Activated naive CD4-positive, alpha-beta T cell treated with anti-CD3 and anti-CD28 coated beads for 36 hours (primary cell): ENCODE measurements at places on chromosomes 5 and 9. TPM values are rescaled to one million over a fixed set of nuclear protein-coding genes. Genes with fewer than 3 reads are reported as not detected.

PCSK5 gene
- 6.0 TPM for total RNA-seq

- no peak for DNase-seq
Observed at GRCh38 chr5:171493646-171494393, 74.4 kb downstream of the FGF18 start.

DNA sequence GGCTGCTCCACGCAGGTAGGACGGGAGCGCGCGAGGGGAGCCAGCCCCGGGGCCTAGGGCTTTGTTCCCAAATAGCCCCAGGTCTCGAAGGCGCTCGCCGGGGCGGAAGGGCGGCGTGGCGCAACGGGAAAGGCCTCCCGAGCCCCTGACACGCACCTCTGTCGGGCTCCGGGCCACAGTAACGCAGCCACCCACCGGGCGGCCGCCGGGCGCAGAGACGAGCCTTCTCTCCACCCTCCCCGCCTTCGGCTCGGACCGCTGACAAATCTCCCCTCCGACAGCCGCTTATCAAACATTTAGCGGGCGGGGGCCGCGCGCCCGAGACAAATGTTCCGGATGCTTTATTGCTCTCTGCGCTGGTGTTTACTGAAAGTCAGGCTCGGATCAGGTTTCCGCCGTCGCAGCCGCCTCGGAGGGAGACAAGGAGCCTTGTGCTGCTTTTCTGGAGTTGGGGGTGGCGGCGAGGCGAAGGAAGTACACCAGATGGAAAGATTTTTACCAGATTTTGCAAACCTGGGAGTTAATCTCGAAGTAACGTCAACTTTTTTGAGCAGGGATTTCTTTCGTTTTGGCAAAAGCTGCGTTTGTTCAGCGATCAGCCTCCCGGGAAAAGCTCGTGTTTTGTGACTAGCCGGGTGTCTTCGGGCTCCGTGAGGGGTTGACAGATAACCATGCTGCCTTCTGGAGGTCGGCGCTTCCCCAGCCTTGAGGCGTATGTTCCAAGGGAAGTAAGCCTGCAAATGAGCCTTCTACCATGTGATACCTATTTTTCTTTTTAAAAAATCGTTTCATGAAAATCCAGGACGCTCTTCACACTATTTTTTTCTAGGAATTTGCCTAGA is 950 bp downstream of the RGMB start:
- DNase-seq: peak; percentile 76

- no peak for DNase-seq
Observed at GRCh38 chr9:81259896-81260295, 429.5 kb downstream of the TLE1 start.

DNA sequence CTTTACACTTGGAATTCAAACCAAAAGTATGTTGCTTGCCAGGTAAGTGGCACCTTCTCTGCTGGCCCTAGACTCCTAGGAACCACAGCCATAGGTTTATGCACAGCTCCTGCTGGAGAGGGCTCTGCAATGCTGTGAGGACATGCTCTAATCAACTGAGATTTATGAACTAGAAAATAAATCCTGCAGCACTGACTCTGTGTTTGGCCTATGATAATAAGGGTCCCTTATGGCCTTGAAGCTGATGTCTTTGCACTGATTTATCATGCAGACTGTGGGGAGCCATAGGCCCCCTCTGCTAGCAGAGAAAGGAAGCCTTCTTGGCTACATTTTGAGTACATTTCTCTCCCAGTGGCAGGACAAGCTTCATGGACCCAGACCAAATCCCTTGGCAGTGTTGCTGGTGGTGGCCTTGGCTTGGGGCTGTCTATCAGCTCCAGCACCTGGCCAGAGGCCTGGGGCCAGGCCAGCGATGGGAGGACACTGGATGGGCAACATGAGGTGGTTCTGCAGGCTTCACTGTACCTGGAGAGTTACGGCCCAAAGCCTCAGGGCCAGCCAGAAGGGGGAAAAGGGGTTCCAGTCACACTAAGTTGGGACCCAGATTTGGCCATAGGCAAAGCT is 178.0 kb downstream of the SEMA6A start:
- no peak for DNase-seq

SPINK6 gene
- not detected for total RNA-seq

DNA sequence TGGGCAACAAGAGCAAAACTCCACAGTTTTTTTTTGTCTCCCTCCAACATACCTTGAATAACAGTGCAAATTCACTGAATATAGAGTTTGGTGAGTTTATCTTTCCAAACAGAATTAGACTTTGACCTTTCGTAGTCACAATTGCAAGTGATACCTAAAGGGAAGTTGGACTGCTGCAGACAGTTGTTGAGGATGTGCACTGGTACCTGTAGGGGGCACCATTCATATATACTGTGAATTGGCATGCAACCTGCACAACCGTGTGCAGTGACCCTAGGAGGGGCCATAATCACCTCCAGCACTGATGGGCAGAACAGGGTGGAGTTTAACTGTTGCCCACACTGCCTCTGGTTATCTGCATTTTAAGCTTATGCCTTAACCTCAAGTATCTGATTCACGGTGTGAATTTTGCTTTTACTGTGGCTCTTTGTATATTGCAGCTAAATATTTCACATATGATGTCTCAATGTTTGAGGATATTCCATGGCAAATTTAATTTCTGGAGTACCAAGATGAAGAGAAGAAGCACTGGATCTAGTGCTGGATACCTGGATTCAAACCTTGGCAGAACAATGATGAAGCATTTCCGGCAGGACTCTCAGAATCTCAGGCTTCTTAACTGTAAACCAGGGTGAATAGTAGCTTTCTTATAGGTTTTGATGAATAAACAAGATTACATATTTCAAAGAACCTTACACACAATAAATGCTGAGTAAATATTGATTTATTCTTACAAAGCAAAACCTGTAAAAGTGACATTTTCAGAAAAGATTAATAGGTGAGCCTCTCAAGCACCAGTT is 144.3 kb downstream of the ACTBL2 start:
- peak; percentile 31 for DNase-seq

GRCh38 chr5:68277431-68277830 is 61.9 kb downstream of the PIK3R1 start:
- no peak for DNase-seq

- peak; percentile 27 for DNase-seq
Observed at GRCh38 chr5:50415912-50416311, 25.2 kb downstream of the EMB start.

- DNase-seq: no peak
Observed at GRCh38 chr5:150065886-150066285, 20.5 kb downstream of the CSF1R start.

TMEFF1 gene
- 0.26 TPM for total RNA-seq

GRCh38 chr5:176781638-176782570 is 28.5 kb upstream of the UNC5A start:
- no peak for DNase-seq

HACD4 gene
- 1.1 TPM for total RNA-seq

TNIP1 gene
- 238 TPM for total RNA-seq

DOK3 gene
- total RNA-seq: 1.3 TPM

- DNase-seq: peak; percentile 62
Observed at GRCh38 chr9:15293804-15294316, 13.2 kb downstream of the TTC39B start.

PRRX2 gene
- 0.83 TPM for total RNA-seq

DNA sequence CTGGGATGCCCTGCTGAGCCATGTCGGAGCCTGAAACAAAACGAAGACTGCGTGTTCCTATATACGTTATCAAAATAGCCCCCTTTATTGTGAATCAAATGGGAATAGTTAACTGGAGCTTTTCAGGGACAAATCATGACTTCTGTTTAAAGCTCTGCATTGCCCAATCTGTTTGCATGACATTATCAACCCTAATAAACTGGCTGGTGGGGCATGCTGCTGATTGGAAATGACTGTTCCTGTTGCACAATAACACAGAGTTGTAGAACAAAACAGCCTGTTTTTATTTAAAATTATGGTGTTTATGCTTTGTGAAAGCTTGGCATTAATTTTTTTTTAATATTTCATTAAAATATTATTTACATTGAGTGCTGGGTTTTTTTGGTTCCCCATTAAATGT is 215.5 kb downstream of the TMEM167A start:
- no peak for DNase-seq

- DNase-seq: no peak
Observed at GRCh38 chr5:178429491-178430185, 160.6 kb downstream of the COL23A1 start.

PTPN3 gene
- total RNA-seq: 0.27 TPM

DNA sequence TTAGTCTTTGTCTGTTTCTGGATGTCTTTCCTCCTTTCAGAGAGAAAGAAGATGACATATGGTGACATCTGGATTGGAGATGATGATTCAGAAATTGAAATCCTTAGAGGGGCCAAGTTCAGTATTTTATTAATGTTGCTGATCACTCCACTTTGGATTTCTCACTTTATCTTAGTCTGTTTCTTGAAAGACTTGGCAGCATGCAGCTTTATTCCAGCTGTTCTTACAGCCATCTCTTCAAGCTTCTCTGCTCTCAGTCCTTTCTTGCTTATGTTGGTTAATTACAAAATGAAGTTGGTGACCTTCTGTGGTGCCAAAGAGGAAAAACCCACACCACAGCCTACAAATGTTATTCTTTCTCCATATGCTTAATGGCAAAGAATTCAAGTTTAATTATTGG is 62.1 kb downstream of the SNCAIP start:
- no peak for DNase-seq

DNA sequence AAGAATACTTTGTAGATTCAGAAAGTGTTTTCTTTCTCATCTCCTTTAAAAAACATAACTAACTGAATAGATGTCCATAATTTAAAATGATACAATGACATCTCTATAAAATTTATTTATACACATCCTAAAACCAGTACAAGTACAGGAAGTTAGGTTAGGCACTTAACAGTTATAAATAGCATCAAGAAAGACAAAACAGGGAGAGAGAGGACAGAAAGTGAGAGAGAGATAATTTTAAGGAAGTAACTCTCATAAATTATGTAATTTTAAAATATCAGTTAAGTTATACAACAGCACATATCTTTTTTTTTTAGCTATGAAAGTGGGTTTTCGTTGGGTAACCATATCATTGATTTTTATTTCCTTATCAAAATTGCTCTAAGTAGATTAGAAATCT is 1068.6 kb downstream of the TAF11L14 start:
- DNase-seq: no peak

DNA sequence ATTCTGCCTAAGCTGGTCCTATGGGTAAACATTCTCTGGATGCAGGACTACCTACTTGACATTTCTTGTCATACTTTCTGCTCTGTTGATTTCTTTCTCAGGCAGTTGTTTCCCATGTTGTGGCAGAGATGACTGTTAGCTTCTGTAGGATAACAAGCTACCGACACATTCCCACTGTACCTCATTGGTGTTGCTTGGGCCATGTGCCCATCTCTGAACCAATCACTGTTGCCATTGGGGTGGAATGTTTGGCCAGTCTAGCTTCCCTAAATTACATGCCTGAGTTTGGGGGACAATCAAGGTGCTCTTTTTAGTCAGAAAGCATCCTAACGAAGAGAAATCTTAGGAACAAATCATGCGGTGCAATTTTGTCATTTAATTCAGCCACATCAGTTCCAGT is 212.0 kb downstream of the KDM4C start:
- no peak for DNase-seq

DNA sequence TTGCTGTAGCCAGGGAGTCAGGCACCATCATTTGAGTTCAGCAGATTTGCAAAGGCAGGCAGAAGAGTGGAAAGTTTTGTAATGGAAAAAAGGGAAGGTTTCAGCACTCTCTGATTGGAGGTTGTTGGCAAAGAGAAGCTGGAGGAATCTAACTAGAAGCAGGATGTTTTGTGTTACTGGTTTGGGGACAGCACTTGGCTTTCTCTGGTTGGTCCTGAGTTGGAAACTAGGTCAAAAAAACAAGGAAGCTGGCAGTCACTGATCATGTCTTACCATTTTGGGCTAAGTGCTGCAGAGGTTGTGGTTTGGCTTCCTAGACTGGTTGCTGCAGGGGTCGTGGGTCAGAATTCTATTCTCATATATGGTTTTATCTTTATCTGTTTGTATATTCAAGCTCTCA is 189.8 kb downstream of the DRD1 start:
- no peak for DNase-seq

- DNase-seq: no peak
Observed at GRCh38 chr5:109759306-109759705, 69.6 kb downstream of the MAN2A1 start.

RLN2 gene
- 3.4 TPM for total RNA-seq
